Purkinje cell (primary cell): ENCODE measurements at places on chromosomes 5 and 9. TPM values are rescaled to one million over a fixed set of nuclear protein-coding genes. Genes with fewer than 3 reads are reported as not detected.

Gene APBA1
- polyA plus RNA-seq: 6.8 and 9.0 TPM in 2 replicates

Gene PCDHGA6
- polyA plus RNA-seq: 0.30 and 0.60 TPM in 2 replicates

Gene CDC25C
- polyA plus RNA-seq: not detected in 2 replicates

Gene IFNA2
- polyA plus RNA-seq: 0.22 TPM in 1 of 2 replicates, not detected in the other

Gene ADCY2
- polyA plus RNA-seq: 2.9 and 5.6 TPM in 2 replicates

Gene PDZD2
- polyA plus RNA-seq: 12.9 and 18.0 TPM in 2 replicates

Gene CSF2
- polyA plus RNA-seq: not detected in 2 replicates

Gene ACSL6
- polyA plus RNA-seq: 86.4 and 90.7 TPM in 2 replicates

Gene CDH6
- 14.3 and 22.3 TPM in 2 replicates for polyA plus RNA-seq

Gene IGIP
- 22.9 and 34.7 TPM in 2 replicates for polyA plus RNA-seq

Gene WHRN
- polyA plus RNA-seq: 2.0 TPM in 1 of 2 replicates, not detected in the other

Gene FAM221B
- polyA plus RNA-seq: not detected in 2 replicates

Gene CCNJL
- polyA plus RNA-seq: 0.36 and 0.77 TPM in 2 replicates

Gene PCDHB11
- polyA plus RNA-seq: 1.1 and 1.6 TPM in 2 replicates

Gene HDAC3
- 40.0 and 47.2 TPM in 2 replicates for polyA plus RNA-seq

Gene SEMA6A
- polyA plus RNA-seq: 2.7 and 3.3 TPM in 2 replicates

Gene BTNL8
- not detected in 2 replicates for polyA plus RNA-seq
